ENCODE measurements at places on chromosomes 4 and X.
A peak's percentile ranks its signal among the peaks of the same experiment; 100 is the strongest.

DNA sequence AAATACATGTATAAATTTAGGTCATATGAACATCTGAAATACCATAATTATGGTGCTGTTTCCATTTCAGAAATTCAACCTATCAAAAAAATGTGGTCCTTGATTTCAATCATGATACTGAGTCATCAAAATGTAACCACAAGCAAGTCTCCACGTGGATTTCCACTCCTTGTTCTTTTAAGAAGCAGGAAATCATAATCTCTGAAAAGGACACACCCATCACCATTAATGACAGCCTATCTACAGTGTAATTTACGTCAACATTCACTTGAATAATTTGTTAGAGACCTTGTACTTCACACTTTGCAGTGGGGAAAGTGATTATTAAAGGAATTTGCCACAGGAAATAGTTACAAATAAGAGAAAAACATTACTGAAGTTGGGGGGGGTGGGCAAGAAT is 17.7 kb upstream of the SLC7A11 start:
- DNase-seq, result no peak

GRCh38 chr4:8404791-8405515 is 35.6 kb downstream of the ACOX3 start:
- no peak for DNase-seq

DNA sequence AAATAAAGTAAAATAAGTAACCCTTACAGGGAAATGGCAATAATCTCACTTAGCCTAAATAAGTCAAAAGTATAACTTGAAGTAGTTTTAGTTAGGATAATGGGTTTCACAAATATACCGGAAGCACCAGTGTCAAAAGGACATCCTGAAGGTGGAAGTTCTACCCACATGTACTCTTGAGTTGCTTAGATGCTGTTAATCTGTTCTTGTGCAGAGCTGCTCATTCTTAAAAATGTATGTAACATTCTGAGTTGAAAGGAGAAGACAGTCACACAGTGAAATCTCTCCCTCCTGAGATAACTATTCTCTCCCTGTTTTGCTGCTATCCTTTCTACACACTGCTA is 11.2 kb upstream of the CCNG2 start:
- no peak for DNase-seq

- DNase-seq, result no peak
These were observed 35.4 kb upstream of the ALG13 start for GRCh38 chrX:111645607-111646006.

GRCh38 chr4:101596781-101597552 is 193.6 kb upstream of the BANK1 start:
- DNase-seq, result peak; percentile 53

DNA sequence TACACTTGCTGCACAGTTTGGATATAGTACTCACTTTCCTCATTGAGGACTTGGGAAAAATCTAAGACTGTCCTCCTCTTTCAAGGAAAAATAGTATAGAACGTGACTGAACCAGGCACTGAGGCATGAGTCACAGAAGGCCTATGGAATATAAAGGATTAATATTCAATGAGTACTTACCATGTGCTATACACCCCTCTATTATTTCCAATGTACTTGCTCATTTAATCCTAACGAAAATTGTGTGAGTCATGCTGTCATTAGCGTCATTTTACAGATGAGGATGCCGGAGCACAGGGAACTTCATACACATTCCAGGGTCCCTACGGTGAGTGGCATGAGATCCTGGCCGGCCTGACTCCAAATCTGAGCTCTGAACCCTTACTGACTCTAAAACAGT is 2136.2 kb upstream of the TENM3 start:
- no peak for DNase-seq

DNA sequence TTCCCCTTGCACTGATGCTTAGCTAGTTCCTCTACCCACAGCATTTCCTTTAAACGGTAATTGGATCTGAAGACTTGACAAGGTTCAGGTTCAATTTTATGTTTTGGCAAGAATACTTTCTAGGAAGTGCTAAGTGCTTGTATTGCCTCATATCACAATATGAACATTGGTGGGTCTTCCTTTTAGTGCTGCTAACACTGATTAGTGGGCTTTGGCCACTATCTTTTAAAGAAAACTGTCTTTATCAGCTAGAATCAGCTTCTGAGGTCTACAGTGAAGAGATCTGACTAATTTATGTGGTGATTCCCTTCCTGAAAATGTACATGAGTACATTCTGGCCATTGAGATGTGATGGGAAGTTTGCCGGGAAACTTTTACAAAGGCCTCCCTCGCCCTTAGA is 316.7 kb upstream of the KLF3 start:
- no peak for DNase-seq

DNA sequence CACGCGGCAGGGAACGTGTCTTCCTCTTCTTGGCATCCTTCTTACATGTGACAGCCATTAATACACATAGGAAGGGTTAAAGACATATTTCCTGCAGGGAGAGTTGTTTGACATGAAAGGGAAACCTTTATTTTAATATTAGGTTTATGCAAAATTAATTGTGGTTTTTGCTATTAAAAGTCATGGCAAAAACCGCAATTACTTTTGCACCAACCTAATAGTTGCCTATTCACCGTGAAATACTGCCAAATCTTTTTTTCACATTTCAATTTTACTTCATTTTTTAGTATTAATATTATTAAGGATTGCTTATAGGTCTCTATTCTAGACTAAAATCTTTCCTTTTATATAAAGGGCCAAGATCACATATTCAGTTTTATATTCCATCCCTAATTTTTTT is 230.4 kb upstream of the PITX2 start:
- DNase-seq, result no peak

- DNase-seq, result no peak
These were observed 152.9 kb downstream of the NHS start for GRCh38 chrX:17527922-17528321.

DNA sequence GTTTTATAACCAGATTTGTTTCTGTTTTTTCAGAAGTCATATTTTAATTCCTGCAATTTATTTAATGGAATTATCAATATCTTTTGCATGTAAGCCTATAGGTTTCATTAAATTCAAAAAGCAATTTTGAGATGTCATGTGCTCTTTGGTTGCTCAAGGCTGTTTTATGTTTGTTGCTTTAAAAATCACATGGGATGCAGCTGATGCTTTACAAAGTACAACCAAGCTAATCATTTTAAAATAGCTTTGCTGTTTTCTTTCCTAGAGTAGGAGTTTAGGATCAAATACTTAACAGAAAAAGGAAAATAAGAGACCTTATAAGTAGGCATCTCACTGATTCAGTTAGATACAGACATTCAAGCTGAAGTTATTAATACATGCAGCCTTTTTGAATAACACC is 11.3 kb downstream of the CPEB2 start:
- DNase-seq, result no peak

DNA sequence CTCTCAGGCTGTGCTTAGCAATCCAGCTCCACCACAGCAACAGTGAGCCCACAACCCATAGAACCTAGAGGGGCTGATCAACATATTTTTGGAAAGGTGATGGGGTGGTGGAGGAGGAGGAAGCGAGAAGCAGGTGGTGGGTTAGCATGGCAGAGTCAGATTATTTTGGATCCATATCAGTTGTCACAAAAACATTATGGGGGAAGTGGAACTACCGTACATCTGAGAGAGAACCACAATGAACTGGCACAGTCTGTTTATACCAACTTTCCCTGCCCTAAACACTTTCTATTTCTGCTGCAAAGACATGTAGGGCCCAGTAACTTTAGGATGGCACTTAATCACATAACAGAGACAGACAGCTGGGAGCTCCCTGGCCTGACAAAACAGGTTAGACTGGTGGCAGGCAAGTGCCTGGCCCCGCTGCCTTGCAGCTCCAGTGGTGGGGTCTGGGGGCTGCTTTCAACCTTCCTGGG is 4.3 kb downstream of the SLC9A7 start:
- DNase-seq, result no peak

- DNase-seq, result no peak
These were observed 42.3 kb upstream of the HMX1 start for GRCh38 chr4:8913858-8914460.

- DNase-seq, result peak; percentile 45
These were observed 679.9 kb downstream of the RPA4 start for GRCh38 chrX:97563531-97564133.

- DNase-seq, result no peak
These were observed 136.2 kb downstream of the BTC start for GRCh38 chr4:74658116-74658515.

DNA sequence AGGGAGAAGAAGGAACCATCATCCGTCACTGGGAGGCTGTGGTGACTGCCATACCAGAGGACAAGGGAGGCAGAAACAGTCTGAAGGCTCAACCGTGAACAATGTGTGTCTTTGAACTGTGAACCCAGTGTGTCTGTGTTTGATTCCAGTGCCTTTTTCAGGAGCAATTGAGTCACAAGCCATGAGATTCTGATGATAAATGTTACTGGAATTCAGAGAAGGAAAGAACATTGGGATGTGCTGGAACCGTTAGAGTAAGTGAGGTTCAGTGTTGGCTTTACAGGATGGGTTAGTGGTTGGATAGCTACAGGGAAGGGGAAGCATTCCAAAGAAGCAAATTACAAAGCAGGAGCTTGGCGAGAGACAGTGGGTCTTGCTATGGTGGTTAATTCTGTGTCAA is 464.4 kb downstream of the TRIML1 start:
- no peak for DNase-seq

DNA sequence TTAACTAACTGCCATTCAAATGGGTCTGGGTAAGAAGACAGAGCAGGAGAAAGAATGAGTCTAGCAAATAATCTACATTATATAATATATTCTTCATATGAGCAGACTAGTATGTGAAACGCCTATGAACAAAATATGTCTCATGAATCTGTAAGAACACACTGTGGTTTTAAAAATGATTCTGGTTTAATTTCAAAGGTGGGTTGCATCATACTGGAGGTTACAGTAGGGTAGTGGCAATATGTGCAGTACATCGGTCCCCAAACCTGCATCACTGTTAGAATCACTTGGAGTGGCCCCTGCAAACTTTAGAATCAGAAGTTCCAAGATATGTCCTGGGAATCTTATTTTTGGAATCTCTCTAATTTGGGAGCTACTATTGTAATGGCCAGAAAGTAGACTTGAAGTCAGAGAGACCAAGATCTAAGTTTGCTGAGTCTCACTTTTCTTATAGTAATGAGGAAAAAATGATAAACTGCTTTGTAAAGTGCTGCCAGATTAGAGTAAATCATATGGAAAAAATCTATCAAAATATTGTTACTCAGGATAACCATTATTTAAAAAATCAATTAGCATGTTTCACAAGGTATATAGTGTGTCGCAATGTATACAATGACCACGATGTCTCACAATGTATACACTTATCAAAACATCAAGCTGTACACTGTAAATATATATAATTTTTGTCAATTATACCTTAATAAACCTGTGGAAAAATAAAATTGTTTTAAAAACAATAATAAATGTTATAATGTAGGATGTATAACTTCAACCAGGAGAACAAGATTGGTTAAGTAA is 37.9 kb upstream of the ARSJ start:
- no peak for DNase-seq

DNA sequence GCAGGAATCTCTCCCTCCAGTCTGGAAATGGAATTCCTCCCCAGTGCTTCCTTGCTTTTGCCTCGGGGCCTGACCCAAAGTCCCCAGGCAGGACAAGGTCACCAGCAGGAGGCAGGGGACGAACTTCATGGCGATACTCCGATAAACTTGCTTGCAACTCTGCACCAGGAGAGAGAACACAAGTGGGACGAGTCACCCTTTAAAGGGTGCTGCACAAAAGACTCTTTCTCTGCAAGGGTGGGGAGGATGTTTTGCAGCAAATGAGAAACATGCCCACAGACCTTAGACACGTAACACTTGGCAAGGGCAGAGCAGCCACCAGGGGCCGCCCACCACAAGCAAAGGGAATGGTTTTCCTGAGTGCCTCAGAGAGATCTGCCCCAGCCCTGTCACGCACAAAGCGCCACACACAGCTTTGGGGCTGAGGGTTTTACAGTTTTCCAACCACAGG is at the start of gene FGFBP2:
FGFBP2 (minus strand) TSS at position 175 of the 451 bp plus-strand sequence; CDS start at position 129, 46 bp downstream.
- DNase-seq, result peak; percentile 60

DNA sequence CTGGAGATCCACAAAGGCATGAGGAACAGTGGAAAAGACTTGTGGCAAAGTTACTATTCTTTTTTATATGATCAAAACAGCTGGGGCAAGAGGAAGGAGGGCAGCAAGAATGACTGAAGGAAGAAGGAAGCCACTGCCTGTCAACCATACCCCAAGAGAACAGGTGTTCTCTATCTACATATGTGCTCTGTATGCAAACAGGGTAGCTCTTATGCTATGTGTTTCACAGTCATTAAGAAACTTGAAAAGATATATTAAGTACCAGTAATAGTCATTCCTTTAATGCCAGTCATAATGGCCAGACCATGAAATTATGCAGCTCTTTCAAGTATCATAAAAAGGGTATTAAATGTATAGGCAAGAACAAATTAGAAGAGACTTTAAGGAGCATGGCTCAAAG is 363.9 kb downstream of the KLHL13 start:
- no peak for DNase-seq

DNA sequence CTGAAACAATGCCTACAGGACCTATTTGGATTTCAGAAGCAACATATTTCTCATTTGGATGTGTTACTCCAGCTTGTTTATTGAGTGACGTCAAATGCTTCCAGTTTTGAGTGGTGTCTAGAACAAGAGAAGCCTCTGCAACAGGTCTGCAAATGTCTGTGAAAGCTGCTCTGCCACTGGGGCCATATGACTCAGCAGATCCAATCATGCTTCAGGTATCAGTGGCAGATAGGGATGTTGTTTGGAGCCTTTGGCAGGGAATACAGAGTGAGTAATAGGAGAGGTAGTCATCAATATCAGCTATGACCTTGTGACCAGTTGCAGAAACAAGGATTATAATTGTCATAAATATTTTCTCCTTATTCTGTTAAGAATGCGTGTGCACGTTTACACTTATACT is 141.1 kb upstream of the ZXDA start:
- DNase-seq, result no peak

DNA sequence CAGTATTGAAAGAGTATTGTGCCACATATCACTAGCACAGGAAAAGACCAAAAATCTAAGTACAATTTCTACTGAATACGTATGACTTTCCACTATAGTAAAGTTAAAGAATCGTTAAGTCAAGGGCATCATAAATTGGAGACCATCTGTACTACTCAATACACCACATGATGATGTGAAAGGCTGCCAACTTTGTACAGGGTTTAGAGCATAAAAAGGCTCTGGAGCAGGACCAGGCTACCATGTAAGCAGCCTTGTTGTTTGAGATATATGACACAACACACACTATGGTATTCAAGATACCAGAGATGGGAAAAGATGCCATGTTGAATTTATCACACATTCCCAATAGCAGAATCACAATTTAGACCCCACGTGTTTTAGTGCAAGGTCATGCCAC is 294.9 kb upstream of the TRPC5 start:
- DNase-seq, result no peak

DNA sequence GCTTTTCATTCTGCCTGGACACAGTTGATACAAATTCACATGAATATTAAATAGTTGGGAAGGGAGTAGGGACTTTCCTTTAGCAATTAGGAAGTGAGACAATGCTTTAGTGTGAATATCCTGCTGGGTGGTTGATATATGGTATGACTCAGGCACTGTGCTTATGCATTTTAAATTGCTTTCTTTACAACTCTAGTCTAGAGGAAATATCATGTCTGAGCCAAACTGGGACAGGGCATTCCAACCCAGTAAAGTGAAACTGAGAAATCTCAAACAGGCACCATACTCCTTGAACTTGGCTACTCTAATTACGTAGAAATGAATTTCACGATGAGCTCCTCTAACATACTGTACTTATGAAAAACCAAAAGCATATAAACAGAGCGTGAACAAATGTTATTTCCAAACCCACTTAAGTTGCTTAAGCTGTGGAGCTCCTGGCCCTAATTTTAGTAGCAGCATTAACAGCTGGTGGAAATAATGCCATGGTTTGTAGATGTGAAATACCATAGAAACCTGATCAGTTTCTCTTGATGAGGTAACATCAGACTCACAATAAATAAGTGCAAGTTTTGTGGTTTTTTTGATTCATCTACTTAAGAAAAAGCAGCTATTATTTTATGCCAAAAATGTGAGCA is 242.9 kb upstream of the GK2 start:
- no peak for DNase-seq
